NCI-H1417 treated with DMSO at 0.1 percent for 48 hours (cell line): ENCODE measurements at places on chromosomes 7 and 10.

GRCh38 chr10:44761076-44761475 is 150.1 kb upstream of the TMEM72 start:
- DNase-seq: no peak

- no peak for DNase-seq
Observed at GRCh38 chr7:11294965-11295364, 321.3 kb downstream of the PHF14 start.

DNA sequence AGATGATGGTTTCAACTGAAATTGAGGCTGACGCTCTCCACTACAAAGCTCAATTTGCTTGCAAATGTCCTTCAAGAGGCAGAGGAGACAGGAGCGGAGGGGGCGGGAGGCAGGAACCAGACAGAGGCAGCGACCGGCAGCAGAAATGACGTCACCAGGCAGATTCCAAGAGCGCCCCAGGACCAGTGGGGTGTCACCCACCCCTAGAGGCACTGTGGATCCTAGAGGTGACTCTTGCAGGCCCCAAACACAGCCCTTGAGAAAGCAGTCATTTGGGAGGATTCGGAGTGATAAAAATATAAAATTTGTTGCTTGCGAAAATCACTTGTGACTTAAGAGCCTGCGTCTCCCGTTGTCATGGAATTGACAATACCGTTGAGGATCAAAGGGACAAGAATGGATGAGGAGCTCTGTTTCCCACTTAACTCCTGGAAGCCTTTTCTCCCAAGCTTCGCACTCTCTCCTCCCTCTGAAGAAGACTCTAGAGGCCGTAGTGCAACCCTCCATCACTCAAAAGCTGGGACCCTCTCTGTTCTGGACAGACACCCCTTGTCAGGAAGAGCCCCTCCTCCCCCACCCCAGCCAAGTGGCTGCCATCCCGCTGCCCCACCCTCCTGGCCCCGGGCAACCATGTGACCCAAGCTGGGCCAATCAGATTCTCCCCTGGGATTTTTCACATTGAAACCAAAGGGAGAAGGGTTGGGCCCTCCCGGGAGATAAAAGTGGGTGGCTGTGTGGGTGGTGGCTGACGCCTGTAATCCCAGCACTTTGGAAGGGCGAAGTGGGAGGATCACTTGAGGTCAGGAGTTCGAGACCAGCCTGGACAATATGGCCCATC is 16.3 kb upstream of the SLC29A4 start:
- no peak for DNase-seq

DNA sequence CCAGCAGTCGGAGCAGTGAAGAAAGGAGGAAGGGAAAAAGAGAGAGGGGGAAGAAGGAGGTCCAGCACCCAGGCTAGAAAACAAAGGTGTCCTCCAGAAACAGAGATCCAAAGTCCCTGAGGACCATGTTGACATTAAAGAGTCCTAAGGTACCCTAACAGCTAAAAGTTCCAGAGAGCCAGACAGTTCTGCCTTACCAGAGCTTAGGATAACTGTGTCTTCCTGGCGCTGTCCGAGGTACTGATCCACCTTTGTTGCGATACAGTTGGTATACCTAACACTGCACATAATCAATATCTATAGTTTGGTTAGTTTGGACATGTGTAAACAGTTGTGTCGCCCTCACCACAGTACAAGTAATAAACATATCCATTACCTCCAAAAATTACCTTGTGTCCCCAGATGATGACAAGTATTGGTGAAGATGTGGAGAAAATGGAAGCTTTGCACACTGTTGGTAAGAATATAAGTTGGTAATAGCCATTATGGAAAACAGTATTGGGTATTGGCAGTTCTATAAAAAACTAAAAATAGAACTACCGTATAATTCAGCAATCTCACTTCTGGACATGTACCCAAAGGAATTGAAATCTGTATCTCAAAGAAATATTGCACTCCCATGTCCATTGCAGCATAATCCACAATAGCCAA is 59.8 kb downstream of the GRID1 start:
- no peak for DNase-seq

GRCh38 chr7:151813445-151813844 is 63.5 kb downstream of the PRKAG2 start:
- no peak for DNase-seq

DNA sequence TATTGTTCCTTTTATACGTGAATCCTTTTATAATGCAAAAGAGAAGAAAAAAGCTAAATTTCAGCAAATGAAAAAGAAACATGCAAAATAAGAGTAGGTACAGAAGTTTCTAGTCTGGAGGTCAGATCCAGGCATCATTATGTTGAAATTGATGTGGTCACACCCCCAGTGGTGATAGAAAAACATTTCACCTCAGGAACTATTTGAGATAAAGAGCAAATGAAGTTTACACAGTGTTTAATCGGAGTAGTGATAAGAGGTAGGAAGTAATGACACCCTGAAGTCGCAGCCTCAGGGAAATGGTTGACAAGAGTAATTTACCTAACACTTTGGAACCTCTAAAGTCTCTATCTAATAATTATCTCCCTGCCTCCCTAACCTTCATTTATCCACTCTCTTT is 536.0 kb upstream of the STEAP1 start:
- no peak for DNase-seq

GRCh38 chr10:11685787-11686218 is 56.4 kb upstream of the ECHDC3 start:
- DNase-seq: no peak

DNA sequence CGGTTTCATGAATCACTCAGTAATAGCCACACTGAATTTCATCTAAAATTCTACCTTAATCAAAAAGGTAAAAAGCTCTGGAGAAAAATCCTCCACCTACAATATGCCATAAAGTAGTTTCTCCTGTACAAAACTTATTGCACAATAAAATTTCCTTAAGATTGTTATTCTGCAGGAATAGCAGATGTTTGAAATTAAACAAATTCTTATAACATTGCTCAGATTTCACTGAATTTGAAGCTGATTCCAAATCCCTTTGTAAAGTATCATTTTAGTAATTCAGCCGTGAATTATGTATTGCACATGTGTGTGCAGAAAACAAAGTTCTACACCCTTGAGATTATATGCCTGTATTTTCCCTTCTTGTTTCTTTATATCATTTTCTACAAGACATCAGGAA is 123.8 kb downstream of the AMPH start:
- no peak for DNase-seq

- no peak for DNase-seq
Observed at GRCh38 chr7:134645935-134646334, 718 bp upstream of the BPGM start.

- DNase-seq: no peak
Observed at GRCh38 chr10:34423673-34424625, 391.1 kb downstream of the PARD3 start.

DNA sequence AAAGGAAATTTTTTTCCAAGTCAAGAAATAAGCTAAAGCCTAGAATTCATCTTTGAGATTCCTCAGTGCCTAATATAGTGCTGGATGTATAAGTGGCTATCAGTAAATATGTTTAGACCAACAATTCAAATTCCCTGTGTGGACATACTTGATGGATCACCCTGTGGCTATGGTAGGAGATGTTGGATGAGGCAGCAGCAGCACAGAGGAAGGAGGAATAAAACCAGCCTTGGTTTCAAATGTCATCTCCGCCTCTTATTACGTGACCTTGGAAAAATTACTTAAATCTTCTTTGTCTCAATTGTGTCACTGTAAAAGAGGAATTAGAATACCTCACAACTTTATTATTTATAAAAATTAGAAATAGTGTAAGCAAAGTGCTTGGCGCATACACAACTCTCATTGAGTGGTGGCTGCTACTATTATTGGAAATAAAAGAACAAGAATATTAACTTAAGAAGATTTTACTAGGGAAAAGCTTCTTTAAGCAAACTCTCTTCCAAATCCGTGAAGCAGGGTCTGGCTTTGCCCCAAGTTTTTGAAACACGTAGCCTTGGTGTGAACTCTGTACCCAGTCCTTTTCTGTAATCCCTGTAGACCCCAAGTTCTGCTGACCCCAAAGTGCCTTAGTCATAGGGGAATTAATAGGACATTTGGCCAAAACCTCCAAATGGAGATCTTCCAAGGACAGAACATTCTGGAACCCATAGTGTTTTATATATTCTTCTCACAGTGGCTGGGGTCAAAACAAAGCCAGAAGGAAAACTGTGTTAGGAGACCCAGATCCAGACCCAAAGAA is 283.8 kb downstream of the PTEN start:
- no peak for DNase-seq
